ENCODE measurements at places on chromosomes 11 and 22. TPM values are rescaled to one million over a fixed set of nuclear protein-coding genes. Genes with fewer than 3 reads are reported as not detected.
A peak's percentile ranks its signal among the peaks of the same experiment; 100 is the strongest.

Gene P2RY2
- 0.18 TPM for total RNA-seq

GRCh38 chr11:107392611-107393010 lies 65.0 kb downstream of the CWF19L2 start:
- DNase-seq: no peak

Gene EMID1
- 0.08 TPM for total RNA-seq

- DNase-seq: no peak
Measured at GRCh38 chr11:27468995-27469695, 3.4 kb downstream of the LGR4 start.

Gene CDC42EP1
- total RNA-seq: 30.3 TPM

GRCh38 chr11:122173074-122173450 lies 57.0 kb upstream of the BLID start:
- no peak for DNase-seq

GRCh38 chr11:133928628-133929059 lies 28.1 kb downstream of the IGSF9B start:
- DNase-seq: peak; percentile 9

Gene MRGPRF
- total RNA-seq: 41.8 TPM

Gene CHORDC1
- total RNA-seq: 36.6 TPM

DNA sequence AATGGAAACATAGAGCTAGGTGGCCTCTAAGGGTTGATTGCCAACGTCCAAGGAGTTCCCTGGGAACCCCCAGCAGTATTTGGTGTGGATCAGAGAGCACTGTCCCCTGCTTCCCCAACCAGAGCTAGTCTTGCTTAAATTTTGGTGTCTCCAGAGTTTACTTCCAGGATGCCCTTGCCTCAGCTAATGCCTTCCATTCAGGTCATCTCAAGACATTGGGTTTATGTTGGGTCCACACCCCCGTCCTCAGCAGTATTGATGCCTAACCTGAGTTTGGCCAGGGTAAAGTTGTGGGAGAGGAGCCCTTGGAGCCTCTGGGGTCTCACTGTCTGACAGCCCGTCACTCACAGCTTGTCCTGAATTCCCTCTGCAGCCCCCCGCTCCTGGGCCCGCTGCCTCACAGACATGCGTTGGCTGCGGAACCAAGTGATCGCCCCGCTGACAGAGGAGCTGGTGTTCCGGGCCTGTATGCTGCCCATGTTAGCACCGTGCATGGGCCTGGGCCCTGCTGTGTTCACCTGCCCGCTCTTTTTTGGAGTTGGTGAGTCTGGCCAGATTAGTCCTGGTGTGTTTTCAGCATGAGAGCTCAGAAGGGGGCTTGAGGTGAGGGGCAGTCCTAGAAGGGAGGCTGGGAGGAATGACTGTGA lies 1.4 kb downstream of the RCE1 start:
- no peak for DNase-seq

DNA sequence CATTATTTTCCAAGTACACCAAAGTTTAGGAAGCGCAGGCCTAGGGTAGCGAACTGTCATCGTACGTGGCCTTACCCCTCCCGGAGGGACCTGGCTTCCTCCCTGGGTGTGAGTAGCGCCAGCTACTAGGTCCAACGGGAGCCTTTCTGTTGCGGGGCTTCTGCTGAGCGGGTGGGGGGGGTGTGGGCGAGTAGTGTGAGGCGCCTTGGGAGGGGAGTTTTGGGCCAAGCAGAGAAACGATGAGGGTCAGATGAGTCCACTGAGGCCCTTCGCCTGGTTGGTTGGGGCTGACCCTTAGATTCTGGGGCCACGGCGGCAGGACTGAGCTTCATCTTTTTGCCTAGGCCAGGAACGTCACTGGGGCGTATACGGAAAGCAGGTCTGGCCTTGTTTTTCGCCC lies 868 bp downstream of the TEF start:
- DNase-seq: no peak

GRCh38 chr22:20787746-20788626 lies 14.1 kb downstream of the SERPIND1 start:
- no peak for DNase-seq

GRCh38 chr11:94241896-94242295 lies 62.5 kb upstream of the IZUMO1R start:
- DNase-seq: no peak
